Kidney capillary endothelial cell (primary cell): ENCODE measurements at places on chromosomes 2 and 18.

- no peak for DNase-seq
Measured at GRCh38 chr18:38796762-38797161, 1231.2 kb upstream of the CELF4 start.

GRCh38 chr2:164386231-164386630, 235.1 kb downstream of the GRB14 start:
- no peak for DNase-seq

DNA sequence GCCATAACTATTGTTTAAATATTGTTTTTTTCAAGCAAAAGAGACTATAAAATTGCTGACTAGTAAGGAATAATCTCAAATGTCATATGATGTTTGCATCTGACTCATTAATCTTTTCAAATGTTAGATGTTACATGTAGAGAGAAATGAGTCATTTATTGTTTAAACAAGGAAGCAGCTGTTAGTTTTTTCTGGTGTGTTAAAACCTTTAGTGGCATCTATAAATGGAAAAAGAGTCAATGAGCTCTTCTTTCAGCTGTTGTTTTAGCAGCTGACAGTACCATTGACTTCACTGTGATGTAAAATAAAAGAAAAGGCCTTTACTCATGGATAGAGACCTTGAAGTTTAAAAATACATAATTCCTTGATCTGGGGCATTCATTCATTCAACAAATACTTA, 1.8 kb upstream of the KLHL41 start:
- peak; percentile 92 for DNase-seq

DNA sequence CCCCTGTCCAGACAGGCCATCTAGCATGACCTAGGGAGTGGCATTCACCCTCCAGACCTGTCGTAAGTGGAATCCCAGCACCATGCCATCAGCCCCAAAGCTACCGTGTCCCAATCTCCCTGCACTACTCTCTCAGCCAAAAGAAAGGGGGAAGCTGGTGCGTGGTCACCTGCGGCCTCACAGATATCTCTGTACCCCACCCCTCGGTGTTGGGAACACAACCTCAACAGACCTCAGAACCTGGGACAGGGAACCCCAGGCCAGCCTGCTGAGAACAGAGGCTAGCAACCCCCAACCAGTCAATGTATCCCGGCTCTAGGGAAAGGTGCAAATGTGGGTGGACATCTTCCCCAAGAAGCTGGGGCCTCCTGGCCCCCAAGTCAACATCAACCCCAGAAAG, 38.2 kb downstream of the LMAN2L start:
- no peak for DNase-seq

GRCh38 chr2:239499726-239500573, 99.1 kb upstream of the HDAC4 start:
- no peak for DNase-seq

DNA sequence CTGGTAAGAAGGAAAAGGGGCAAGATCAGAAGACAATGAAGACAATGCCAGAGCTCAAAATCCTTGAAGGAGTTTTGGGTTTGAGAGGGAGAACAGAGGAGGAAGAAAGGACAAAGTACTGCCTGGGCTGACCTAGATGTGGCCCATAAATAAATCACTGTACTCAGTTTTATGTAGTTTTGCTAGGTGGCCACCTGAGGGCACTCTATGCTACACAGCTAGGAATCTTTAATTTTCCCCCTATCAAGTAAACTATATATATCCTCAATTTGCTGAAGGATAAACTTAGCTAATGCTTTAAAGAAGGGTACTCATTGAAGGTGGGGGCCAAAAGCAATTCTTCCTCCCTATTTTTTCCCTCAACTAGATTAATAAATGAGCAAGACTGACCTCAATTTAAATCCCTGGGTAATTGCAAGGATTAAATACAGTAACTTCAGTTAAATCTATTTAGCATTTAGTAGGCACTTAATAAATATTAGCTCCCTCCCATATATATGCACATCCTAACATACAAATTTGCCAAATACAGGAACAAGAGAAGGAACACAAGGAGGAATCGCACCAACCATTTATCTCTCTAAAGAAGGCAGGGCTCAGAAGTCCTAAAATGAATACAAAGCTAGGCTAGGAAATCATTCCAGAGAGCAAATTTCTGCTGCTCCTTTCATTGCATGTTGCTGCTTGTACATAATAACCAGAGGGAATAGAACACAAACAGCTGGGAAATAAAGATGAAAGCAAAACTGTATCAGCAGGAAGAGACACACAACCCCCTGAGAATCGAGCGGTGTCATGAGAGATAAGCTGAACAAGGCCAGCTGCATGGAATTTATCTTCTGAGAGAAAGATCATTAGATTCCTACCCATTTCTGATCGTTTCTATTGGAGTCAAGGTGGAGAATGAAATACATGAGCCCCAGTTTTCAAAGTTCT, 540.1 kb downstream of the NRXN1 start:
- DNase-seq: peak; percentile 41

DNA sequence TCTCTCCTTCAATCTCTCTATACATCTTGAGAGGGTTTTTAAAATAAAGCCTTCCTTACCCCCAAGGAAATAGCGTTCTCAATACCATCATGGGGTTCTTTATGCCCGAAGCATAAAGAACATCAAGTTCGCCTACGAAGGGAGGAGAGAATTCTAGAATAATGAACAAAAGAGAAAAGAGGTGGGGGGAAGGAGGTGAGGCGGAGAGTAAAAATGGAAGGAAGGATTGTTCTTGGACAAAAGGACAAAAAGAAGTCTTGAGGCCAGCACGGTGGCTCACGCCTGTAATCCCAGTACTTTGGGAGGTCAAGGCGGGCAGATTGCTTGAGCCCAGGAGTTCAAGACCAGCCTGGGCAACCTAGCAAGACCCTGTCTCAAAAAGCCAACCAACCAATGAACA, 319.8 kb upstream of the NCKAP5 start:
- DNase-seq: no peak

DNA sequence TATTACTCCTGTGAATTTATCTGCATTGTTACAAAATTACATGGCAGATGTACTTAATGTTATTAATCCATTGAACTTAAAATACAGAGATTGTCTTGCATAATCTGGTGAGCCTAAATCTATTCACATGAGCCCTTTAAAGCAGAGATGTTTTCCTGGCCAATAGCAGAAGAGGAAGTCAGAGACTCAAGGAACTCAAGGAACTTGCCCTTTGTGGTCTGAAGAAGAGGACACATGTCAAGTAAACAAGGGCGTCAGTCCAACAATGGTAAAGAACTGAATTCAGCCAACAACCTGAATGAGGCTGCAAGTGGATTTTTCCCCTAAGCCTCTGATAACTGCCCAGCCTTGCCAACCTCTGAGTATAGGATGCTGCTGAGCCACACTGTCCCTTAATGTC, 356.3 kb upstream of the PKDCC start:
- DNase-seq: no peak

DNA sequence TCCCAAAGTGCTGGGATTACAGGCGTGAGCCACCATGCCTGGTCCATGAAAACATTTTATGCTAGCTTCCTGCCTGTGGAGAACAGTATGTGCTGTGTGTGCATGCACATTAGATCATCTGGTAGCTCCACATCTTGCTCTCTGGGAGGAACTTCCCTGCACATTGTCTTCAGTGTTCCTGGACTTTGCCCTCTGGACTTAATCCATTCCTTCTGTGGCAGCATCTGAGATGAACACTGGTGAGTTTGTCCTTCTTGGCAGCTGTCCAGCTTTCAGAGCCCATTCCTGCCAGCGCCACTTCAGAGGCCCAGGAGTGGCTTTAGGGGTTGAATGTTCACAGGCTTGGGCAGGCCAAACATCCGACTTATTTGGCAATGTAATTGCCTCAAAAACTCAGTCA, 65.2 kb downstream of the POU3F3 start:
- DNase-seq: no peak

GRCh38 chr2:229708335-229708734, 6.0 kb downstream of the DNER start:
- no peak for DNase-seq

- no peak for DNase-seq
Measured at GRCh38 chr2:146950361-146950760, 894.5 kb upstream of the ACVR2A start.

DNA sequence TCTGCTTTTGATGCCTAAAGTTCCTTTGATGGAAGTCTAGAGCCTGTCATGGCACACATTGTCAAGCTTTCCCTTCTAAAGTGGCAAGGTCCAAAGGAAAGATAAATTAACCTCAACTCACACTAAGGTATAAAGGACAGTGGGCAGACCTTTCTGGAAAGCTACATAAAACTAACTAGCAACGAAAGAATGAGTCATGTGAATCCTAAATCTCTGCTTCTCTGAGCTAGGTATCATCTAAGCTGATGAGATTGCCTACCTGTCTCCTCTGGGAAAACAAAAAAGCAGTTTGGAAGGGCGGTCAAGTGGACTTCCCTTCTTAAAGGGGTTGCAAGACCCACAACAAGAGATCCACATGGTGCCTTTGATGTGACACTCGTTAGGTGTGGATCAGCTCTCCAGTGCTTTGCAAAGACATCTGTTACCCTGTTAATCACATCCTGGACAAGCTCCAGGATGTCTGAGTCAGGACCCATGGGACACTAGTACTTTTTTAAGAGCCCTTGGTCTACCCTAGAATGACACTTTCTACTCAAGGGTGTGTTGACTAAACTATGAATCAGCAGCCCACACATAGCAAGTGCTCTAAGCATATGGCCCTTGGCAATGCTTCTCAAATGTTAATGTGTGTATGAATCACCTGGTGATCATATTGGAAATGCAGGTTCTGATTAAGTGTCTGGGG, 173.5 kb downstream of the ALK start:
- peak; percentile 81 for DNase-seq

DNA sequence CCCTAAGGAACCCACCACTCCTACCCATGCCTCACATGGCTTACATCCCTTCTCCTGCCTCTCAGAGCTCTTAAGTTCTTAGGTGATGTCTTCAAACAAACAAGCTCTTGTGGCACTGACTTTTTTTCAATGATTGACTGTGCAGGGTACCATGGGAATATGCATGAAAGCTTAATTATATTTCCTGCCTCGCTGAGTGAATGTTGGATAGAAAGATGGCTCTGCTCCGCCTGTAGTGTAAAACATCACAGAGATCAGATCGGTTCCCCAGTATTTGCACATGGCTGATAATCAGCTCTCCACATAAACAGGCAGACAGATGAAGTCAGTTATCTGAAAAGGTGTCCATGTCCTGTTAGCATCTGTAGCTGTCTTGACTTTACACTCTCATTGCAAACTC, 820.8 kb downstream of the TDRD15 start:
- DNase-seq: no peak

- DNase-seq: no peak
Measured at GRCh38 chr2:162821176-162821575, 17.4 kb downstream of the KCNH7 start.

DNA sequence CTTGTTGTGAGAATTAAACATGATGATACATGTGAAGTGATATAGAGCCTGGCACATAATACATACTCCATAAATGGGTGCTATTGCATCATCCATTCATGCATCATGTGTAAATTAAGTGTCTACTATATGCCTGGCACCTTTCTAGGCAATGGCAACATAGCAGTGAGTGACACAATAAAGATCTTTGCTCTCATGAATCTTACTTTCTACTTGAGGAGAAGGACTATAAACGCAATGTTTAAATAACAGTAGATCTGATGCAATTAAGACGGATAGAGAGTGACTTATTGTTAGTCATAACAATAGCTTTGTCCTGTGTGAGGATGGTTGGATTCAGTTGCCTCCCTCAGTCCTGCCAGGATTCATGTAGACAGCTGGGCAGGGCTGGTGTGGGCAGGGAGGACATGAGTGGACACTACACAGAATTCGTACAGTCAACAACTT, 88.4 kb upstream of the NPAS2 start:
- DNase-seq: peak; percentile 47

GRCh38 chr2:21163213-21163612, 39.4 kb downstream of the TDRD15 start:
- DNase-seq: no peak

DNA sequence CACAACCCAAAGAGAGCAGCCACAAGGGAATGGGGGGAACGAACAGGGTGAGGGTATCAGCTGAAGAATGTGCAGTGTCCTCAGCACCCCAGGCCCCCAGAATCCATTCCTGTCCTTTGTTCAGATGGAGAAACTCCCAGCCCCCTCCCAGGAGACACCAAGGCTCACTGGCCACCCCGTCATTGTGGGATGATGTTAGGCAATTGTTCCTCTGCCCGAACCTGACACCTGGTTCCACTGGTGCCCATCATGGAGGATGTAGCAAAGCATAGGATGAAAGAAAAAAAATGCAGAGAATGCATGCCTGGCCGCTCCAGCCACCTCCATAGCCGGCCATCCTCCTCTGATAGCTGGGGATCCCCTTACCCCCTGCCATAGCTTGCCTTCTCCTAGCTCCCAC, 197.3 kb upstream of the TWIST2 start:
- no peak for DNase-seq

- no peak for DNase-seq
Measured at GRCh38 chr2:65939687-65940086, 495.2 kb upstream of the MEIS1 start.

DNA sequence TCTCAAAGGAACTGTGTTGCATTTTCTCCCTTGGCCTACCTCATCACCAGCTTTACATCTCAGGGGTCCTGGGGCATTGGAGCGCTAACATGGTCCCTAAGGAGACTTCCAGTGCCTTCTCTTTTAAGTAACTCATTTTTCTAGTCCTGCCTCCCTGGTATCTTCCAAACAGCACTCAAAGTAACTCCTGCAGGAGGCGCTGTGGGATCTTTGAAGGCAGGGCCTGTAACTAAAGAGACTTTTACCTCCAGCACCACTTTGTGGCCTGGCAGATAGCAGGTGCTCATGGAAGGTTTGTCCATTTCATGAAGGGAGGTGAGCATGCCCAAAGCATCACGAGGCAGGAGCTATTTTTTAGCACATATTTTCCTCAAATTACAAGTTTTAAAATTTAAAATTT, 411.0 kb upstream of the GYPC start:
- DNase-seq: peak; percentile 34

DNA sequence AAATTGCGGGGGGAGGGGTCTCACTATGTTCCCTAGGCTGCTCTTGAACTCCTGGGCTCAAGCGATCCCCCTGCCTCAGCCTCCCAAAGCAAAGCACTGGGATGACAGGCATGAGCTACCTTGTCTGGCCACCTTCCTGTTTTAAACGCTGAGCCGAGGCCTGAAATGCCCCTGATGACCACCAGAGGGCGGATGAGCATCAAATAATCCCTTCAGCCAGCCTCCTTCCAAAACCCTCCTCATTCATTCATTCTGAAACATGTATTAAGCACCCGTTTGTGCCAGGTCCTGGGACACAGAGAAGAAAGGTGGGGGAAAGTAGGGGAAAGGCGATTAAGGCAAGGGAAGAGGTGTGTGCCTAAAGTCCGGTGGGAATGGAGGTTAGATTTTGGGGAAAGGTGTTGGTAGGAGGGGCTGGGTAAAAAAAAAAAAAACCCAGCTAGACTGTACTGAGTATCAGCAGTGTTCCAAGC, 30.7 kb upstream of the PTMA start:
- DNase-seq: peak; percentile 80
